ENCODE measurements at places on chromosomes 4 and X.

- DNase-seq = no peak
These were observed 1.9 kb downstream of the RAB9A start for GRCh38 chrX:13690836-13691235.

- no peak for DNase-seq
These were observed 690.2 kb downstream of the FAT4 start for GRCh38 chr4:126004941-126005340.

DNA sequence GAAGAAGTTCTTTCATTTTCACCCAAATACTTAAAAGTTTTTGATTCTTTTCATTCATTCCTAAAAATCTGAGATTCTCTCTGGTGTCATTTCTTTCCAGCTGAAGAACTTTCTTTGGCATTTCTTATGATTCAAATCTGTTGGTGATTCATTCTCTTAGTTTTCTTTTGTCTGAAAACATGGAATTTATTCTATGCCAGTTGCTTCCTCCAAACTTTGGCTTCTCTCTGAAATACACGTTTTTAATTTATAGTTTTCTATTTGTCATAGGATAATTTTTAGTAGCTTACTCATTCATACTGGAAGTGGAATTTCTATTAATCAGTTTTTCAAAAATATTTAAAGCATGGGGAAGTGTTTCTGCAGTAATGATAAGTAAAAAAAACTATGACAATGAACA is 1012.0 kb downstream of the RPA4 start:
- DNase-seq = no peak

DNA sequence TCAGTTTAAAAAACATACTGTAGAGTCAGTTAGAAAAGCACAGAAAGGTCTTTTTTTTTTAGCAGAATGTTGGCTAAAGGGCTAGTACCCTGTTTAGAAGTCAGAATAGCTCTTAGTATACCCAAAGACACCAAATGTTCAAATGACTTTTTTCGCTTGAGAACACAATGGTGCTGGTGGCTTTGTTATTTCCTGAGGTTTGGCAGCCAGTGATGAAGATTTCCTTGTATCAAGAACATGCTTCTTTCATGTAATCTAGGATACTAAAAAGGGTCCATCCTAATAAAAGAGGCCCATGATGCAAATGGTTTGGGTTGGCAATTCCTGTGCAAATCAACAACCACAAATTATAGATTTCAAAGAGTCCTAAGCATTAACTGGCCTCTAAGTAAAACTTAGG is 21.1 kb upstream of the CD40LG start:
- no peak for DNase-seq

DNA sequence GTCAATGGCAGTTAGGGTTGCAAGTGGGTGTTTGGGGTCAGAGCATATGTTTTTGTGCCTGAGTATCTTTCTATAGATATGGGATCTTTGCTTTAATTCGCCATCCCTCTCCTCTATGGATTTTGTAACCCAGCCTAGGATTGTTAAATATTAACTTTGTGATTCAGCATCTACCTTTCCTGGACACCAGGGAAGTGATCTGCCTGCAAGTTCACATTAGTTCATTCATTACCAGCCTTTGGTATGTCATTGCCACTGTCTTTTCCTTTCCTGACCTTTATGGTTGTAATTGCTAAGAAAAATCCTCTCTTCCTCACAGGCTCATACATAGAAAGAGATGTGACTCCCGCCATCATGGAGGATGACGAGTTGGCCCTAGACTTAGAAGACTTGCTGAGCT is 73.8 kb downstream of the KIT start:
- DNase-seq = no peak

- DNase-seq = no peak
These were observed 116.2 kb downstream of the GATB start for GRCh38 chr4:151644622-151645021.

DNA sequence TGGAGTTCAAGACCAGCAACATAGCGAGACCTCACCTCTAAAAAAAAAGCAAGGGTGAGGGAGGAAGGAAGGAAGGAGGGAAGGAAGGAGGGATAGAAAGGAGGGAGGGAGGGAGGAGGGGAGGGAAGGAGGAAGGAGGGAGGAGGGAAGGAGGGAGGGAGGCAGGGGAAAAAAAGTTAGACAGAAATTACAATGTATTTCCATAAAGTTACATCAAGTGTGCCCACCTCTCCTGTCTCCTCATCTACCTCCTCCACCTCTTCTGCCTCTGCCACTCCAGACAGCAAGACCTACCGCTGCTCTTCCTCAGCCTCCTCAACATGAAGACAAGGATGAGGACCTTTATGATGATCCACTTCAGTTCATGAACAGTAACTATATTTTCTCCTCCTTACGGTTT is 8.3 kb downstream of the LIN54 start:
- DNase-seq = no peak

DNA sequence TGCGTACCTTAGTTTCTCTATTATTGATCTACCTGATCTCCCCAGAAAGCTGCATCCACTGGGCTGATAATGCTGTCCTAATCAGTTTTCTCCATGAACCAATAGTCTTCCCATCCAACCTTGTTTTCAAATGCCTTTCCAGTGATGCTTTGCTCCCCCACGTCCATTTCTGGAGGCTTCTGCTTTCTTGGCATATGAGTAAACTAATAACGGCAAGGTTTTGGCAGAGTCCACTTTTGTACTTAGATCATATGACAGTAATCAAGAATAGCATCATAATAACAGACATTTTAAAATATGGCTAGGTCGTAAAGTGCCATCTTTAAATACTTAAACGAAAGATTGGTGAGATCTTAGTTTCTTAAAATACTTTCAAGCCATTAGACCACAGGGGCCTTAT is 38.4 kb upstream of the FAM9B start:
- no peak for DNase-seq

- DNase-seq = no peak
These were observed 75.3 kb downstream of the AKAP4 start for GRCh38 chrX:50125480-50125879.

DNA sequence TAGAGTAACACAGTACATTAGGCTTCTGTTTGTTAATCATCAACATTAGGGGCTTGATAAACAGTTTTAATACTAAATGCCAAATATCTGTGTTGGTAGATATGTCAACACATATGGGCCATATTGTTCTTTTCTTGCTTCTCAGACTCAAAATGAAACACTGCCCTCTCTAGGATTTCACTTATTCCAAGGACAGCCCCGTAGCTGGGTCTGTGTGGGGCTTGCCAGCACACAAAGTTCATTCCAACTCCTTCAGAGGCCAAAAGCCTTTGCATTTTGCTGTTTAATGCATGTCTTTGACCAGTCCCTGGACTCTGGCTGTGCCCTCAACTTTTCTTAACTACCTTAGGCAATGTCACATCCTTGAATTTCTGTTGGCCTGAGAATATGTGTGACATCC is 102.0 kb upstream of the ZNF827 start:
- peak; percentile 8 for DNase-seq

GRCh38 chr4:86961605-86962295 is 26.9 kb downstream of the AFF1 start:
- no peak for DNase-seq

DNA sequence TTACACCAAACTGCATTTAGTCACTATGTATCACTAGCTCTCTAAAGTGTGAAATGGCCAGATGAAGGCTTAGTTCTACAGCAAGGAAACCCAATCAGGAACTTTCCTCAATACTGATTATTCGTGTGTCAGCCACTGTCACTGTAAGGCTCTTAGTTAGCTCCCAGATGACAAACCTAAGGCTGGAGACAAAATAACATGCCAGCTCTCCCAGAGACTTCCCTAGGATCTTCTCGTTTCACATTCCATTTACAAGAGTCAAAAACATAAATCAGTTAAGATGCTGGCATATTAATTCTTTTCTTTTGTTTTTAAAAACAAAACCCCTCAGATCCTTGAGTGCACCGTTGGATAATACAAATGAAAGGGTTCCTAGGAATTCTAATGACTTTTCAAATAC is 88.2 kb upstream of the TFDP3 start:
- no peak for DNase-seq

GRCh38 chr4:84623661-84624060 is 40.7 kb downstream of the CDS1 start:
- DNase-seq = no peak

Data from T47D (cell line).